ENCODE measurements at places on chromosomes 6 and 20. TPM values are rescaled to one million over a fixed set of nuclear protein-coding genes. Genes with fewer than 3 reads are reported as not detected.

- no peak for DNase-seq
These were observed 671 bp downstream of the BPHL start for GRCh38 chr6:3119040-3119723.

DNA sequence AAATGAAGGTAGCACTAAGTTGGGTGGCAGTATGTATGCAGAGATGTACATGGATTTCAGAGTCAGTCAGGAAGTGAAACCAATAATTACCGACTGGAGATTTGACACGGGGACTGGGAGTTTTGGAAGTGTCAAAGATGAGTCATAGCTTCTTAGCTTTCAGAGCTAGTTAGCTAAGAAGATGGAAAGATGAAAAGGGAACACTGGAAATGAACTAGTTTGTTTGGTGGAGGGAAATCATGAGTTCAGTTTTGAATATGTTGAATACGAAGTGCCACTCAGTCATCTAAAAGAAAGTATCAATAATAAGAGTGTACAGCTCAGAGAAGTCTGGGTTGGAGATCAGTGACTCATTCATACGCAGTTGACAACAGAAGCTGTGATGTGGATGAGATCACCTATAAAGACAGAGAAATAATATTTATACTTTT lies 7.5 kb downstream of the ESF1 start:
- no peak for DNase-seq

GRCh38 chr6:27565839-27566779 lies 93.2 kb upstream of the ZNF184 start:
- no peak for DNase-seq

- no peak for DNase-seq
These were observed 20.9 kb upstream of the SPO11 start for GRCh38 chr20:57308451-57309271.

DNA sequence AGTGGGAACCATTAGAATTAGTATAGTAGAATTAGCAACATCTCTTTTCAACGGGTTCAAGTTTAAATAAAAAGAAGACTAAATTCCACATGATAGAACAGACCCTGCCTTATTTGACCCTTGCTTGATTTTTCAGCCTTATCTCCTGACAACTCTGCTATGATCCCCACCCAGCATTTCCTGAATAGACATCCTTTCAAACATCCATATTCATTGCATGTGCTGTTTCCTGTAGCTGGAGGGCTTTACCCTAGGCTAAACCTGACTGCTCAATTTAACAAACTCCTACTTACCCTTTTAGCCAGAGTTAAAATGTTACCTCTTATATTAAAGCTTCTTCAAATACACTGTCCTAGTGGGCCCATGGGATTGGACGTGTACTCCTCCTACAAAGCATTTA lies 594.8 kb upstream of the ARID1B start:
- DNase-seq = peak; percentile 7

GRCh38 chr6:150689900-150690590 lies 90.4 kb downstream of the PLEKHG1 start:
- no peak for DNase-seq

DNA sequence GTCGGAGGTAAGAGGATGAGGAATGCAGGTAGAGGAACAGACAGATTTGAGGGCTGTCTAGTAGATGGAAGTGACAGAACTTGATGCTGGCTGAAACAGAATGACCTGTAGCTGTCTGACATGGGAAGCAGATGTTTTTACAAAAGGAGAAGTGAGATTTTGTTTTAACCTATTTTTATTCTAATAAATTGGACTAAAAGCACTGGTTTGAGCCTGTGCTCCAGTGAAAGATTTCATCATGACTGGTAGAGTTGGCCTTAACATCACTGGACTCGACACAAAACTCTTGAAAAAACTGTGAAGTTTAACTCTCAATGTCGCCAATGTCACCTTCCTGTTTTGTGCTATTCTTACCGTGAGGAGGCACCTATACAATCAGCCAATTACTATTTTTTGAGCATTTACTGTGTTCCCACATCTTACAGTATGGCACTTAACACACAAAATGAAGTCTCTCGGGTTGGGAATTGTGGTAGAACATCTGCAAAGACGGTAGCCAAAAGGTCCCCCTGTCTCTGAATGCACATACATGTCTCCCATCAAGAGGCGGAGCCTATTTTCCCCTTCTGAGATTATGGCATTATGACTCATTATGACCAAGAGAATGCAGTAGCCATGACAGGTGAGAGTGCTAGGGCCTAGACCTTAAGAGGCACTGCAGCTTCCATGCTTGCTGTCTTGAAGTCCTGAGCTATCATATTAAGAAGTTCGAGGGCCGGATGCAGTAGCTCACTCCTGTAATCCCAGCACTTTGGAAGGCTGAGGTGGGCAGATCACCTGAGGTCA lies 93.2 kb downstream of the FOXF2 start:
- DNase-seq = no peak

DNA sequence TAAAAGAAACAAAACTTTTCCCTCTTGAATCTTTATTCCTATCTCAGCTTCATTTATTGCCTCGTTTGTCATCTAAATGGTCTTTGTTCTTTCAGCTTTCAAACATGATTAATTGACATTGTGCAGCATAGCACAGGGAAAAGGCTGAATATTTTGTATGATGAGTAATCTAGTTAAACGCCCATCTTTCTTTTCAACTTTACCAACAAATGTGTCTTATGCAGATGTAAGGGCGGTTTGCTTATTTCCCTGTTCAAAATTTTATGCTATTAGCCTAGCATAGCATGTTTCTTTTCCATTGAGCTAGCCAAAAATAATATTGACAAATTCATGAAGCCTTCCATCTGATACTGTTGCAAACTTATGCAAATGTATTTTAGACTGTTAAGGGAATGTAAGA lies 176.4 kb upstream of the AKAP12 start:
- no peak for DNase-seq

- DNase-seq = no peak
These were observed 247.7 kb downstream of the SOD2 start for GRCh38 chr6:159445351-159445750.

GRCh38 chr6:80640176-80640575 lies 533.7 kb downstream of the BCKDHB start:
- no peak for DNase-seq

- DNase-seq = peak; percentile 72
These were observed 81.7 kb downstream of the COL9A1 start for GRCh38 chr6:70221025-70221714.

- DNase-seq = peak; percentile 71
These were observed 100.4 kb upstream of the MLN start for GRCh38 chr6:33904050-33904746.

DNA sequence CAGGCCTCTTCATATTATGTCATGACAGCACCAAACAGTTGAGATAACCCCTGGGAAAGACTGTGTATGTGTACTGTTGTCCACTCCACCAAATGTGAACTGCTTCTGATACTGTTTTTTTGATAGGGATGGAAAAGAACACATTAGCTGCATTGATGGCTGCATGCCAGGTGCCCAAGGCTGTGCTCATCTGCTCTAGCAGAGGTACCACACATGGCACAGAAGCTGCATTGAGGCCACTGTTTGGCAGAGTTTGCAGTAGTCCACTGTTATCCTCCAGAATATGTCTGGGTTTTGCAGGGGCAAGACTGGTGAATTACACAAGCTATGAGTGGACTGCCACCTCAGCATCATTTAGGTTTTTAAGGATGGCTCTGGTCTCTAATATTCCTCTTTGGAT lies 28.2 kb upstream of the ELMO2 start:
- DNase-seq = no peak

- DNase-seq = no peak
These were observed 541.6 kb upstream of the POU3F2 start for GRCh38 chr6:98292810-98293209.

DNA sequence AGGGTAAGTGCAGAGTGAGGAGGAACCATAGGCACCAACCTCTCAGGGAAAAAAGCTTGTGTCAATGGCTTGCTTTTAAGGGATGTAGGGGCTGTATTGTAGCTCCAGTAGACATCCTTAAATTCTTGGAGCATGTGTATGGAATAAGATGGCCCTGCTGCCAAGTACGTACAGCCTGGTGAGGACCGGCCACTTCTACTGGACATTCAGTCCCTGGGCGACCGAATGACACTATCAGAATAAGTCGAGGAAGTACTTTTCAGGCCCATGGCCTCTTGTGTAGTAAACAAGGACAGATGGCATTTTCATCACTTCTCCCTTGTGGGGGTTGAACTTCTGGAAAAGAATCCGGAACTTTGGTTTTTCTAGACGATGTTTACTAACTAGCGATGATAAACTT lies 32.8 kb downstream of the GFRA4 start:
- no peak for DNase-seq

GRCh38 chr6:5089481-5090438 lies 4.6 kb downstream of the PPP1R3G start:
- no peak for DNase-seq

- DNase-seq = no peak
These were observed 73.0 kb downstream of the PDSS2 start for GRCh38 chr6:107386340-107386739.

- peak; percentile 19 for DNase-seq
These were observed 292.3 kb downstream of the RFPL4B start for GRCh38 chr6:112639391-112639831.

DNA sequence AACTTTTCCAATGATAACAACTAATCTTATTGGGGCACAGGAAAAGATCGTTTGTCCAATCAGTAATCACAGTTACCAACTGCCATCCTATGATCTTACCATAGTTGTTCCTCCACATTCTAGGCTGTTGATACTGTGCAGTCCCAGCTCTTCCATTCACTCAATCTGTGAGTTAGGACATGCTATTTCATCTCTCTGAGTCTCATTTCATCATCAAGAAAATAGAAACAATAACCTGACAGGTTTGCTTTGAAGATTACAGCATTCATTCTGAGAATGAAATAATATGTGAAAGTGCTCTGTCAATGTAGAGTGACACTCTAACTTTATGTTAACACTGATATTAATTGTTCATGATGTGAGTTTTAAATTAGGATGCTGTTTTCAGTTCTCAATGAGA lies 89.8 kb downstream of the KIF13A start:
- DNase-seq = no peak

GRCh38 chr20:17482536-17482935 lies 48.6 kb downstream of the BFSP1 start:
- DNase-seq = no peak

DNA sequence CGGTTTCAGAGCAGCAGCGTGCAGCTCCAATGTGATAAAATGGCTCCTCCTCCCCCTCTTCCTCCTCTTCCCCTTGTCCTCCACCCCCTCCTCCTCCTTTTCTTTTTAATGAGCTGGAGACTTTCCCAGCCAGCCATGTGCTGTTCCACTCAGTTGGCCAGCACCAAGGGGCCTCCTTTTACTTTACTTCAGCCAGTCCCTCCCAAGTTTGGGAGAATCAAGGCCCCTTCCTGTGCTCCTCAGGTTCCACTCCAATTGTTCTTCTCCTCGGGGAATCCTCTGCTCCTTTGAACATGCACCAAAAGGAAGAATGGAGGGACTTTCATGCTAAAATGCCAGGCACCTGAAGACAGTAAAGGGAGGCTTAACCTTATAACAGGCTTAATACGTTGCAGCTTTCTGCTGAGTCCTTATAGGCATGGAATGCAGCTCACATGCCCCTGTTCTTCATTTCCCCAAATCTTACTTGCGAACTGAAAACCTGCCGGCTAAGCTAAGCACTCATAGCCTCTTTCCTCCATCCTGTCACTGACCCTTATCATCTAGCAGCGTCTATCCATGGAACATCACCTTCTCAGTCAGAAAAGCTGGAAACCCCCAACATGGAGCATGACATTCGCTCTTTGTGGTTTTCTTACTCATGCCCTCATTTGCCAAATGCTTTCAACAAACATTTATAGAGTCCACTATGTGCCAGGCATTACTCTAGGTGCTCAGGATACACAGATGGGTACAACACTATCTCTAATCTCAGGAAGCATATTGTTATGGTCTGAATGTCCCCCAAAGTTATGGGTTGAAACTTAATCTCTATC lies 170.6 kb downstream of the PHACTR1 start:
- DNase-seq = no peak

- DNase-seq = no peak
These were observed 83.4 kb downstream of the ELOVL4 start for GRCh38 chr6:79864001-79864400.

- DNase-seq = no peak
These were observed 146.5 kb downstream of the CDKAL1 start for GRCh38 chr6:20680697-20681165.

- DNase-seq = no peak
These were observed 12.9 kb downstream of the ANKS1A start for GRCh38 chr6:34901930-34902329.

- DNase-seq = no peak
These were observed 131.8 kb downstream of the SLC23A2 start for GRCh38 chr20:4869290-4870193.

GRCh38 chr6:89834884-89835792 lies 5.5 kb downstream of the CASP8AP2 start:
- DNase-seq = no peak

DNA sequence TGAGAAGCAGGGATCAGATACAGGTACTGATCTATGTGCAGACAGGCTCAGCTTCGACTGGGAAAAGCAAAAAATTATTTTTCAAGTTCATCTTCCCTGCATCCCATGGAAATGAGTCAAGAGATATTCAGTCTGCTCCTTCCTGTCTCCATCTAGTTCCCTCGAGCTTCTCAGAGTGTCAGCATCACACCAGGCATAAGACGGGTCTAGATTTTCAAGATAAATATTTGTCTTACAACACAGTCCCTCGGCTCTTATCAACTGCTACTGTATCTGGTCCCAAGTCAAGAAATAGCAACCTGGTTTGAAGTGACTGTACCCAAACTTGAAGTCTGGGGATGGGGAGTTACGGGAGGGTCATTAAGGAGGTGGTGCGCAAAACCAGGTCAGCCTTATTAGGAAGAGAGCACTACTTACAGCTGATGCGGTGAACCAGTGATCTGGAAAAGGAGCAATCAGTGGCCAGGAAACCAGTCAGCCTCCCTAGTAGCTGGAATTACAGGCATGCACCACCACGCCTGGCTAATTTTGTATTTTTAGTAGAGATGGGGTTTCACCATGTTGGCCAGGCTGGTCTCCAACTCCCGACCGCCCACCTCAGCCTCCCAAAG lies 29.7 kb downstream of the ZMYND8 start:
- no peak for DNase-seq

DNA sequence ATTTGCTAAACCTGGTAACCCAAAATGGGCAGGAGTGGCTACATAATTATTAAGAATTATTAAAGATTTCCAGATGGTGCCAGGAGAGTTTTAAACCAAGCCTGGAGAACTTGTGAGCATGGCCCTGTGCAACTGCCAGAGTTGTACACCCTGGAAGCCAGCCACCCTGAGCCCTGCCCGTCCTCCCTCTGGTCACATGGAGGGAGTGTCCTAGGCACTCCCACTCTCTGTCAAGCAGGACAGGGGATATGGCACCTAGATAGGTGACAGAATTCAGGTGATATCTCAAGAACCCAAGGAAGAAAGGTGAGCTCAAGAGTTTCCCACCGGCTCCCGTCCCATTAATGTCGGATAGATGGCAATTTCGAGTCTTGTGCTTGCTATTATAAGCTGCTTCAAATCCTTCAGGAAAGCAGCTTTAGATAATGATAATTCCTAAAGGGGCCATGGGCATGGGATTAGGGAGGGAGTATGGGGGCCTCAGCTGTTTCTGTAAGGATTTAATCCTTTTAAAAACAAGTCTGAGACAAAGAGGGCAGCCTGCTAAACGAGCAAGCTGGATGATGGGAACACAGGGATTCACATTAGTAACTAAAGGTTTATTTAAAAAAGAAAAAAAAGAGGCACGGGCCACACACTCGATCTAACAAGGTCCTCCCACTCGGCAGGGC lies 169.1 kb downstream of the BMP7 start:
- DNase-seq = no peak

GRCh38 chr6:33757906-33758305 lies 11.2 kb upstream of the IP6K3 start:
- DNase-seq = no peak

The SLC4A11 gene
- total RNA-seq = 9.9 TPM

The RNF217 gene
- 18.1 TPM for total RNA-seq

The CHRNA4 gene
- total RNA-seq = not detected

The SYNCRIP gene
- total RNA-seq = 42.7 TPM

The OGFRL1 gene
- total RNA-seq = 19.0 TPM
